Activated CD4-positive, alpha-beta T cell treated with anti-CD3 and anti-CD28 coated beads, Interleukin-10, Interleukin-2, amounts not matched to agents 100 ng/mL and 50 ng/mL, durations not matched to agents 16 hours and 8 hours (primary cell): ENCODE measurements at places on chromosomes 12 and 14.

GRCh38 chr14:102654298-102654697 lies 61.8 kb downstream of the RCOR1 start:
- DNase-seq, result peak; percentile 24

GRCh38 chr12:102933168-102933567 lies 16.1 kb upstream of the PAH start:
- DNase-seq, result no peak

DNA sequence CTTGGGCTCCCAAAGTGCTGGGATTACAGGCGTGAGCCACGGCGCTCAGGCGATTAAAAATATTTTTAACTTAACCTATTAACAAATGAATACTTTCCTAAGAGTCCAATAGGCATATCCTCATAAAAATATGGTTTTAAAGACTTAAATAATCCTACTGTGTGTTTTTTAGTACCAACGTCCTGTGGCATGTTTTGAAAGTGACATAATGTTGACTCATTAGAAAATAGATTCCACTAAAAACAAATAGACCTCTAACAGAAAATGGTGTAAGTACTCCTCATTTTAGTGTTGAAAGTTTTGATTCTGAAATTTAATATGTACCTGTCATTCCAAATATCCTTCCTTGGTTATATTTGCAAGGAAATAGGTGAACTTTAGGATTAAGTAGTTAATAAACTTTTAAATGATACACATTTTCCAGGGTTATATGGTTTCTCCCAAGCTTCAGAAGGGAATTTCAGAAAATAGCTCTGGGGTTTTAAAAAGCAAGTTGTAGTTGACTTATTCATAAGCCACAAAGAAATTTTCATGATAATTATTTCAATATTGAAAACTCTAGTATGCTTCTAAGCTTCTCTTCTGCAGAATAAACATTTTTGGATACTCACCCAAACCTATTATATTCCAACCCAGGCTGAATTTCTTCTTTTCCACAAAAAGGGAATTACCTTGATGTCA lies 12.1 kb upstream of the LUM start:
- no peak for DNase-seq

DNA sequence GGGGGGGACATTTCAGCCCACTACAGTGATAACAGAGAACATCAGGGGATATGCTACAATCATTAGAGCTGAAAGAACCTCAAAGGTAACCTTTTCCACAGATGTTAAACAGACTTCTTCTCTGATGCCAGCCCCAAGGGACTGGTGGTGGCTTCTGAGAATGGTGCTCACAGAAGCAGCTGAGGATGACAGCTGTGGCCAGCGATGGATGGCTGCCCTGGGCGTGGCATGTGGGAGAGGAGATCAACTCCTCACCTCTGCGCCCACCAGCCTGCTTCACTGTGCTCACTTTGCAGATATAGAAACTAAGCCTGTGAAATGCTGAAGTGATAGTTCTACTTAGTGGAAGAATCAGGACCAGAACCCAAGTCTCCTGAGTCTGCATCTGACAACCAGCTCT lies 33.0 kb downstream of the FOXN3 start:
- DNase-seq, result no peak

DNA sequence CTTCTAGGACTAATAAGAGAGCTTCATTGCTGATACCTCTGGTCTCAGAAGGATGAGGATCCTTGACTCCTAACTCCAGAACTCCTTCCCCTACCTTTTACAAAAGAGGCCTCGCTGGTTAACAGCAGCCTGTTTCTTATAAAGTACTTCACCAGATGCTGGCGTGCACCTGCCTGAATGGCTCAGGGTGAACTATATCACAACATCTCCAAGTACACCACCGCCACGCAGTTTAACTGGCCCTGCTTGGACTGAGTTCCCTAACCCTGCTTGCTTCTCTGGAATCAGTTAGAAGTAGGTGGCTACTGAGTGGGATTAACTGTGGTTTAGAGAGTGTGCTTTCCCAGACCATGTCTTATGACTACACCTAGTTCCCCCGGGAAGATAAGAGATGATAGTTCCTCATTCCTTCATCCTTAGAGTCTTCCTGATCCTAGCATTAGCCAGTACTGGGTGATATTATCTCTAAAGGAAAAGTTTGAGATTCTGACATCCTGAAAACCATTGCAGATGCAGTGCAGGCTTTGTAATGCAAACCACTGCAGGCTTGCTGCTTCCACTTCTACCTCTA lies 3.0 kb downstream of the FOXJ2 start:
- DNase-seq, result no peak

DNA sequence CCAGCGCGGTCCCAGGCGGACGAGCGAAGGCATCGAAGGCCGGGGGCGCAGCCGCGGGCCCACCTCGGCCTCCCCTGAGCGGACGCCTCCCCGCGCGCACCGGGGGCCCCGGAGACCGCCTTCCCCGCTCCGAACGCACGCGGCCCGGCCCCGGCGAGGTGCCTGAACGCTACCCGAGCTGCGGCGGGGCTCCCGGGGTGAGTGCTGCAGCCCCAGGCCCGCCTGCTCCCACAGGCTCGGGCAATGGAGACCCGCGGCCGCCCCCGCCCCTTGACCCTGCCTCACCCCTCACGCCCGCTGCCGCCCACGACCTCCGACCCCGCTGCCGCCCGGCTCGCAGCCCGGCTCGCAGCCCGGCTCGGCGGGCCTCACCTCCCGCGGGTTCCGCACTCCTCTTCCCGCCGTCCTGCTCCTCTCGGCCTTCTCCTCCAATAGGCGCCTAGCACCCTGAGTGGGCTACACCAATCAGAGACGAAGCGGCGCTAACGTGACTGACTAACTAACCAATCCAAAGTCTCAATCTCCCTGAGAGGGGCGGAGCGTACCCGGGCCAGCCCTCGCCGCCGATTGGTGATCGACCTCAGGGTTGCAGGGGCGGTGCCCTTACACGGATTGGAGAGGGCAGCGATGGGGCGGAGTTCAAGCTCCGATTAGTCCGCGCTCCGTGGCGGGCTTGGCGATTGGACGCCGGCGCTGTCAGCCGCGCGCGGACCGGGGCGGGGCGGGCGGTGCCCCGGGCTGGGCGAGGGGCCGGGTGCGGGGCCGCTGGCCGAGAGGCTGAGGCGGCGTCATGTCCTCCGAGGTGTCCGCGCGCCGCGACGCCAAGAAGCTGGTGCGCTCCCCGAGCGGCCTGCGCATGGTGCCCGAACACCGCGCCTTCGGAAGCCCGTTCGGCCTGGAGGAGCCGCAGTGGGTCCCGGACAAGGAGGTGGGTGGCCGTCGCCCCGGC lies at the start of the genes XRCC3 and ZFYVE21:
Gene XRCC3, minus strand, starts transcription at position 400 of the 949 bp plus-strand sequence. CDS start 4,364 bp downstream, outside the sequence.
Gene ZFYVE21, plus strand, starts transcription at position 759 of the 949 bp plus-strand sequence. Its CDS starts 32 bp downstream, at position 791.
- peak; percentile 100 for DNase-seq

DNA sequence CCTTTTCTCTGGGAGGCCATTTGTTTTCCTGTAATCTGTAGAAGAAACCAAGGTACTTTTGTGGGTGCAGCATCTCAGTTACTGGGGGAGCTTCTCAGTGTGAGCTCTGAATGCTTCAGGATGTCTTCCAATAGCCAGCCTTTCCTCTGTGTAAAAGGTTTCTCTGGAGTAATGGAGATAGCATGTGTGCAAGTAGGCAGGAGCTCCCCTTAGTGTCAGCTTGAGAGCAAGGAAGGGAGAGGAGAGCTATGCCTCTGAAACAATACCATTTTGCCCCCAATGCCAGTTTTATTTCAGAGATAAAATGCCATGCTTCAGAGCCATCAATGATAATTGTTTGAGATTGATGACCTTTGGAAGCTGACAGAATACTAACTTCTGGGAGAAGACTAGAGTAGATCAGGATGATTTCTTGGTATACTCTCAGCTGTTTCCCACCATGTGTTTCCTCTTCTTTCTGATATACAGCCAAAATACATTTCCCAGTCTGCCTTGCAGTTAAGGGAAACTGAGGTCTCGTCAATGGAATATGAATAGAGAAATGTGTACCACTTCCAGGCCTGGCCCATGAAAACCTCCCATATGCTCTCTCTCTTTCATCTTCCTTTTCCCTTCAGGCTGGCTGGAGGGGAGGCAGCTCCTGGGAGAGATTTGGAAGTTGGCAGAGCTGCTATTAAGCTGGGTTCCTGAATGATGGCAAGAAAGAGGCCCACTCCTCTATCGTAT lies 125.7 kb downstream of the CRADD start:
- DNase-seq, result no peak

GRCh38 chr14:56702515-56702914 lies 107.8 kb downstream of the OTX2 start:
- DNase-seq, result no peak

DNA sequence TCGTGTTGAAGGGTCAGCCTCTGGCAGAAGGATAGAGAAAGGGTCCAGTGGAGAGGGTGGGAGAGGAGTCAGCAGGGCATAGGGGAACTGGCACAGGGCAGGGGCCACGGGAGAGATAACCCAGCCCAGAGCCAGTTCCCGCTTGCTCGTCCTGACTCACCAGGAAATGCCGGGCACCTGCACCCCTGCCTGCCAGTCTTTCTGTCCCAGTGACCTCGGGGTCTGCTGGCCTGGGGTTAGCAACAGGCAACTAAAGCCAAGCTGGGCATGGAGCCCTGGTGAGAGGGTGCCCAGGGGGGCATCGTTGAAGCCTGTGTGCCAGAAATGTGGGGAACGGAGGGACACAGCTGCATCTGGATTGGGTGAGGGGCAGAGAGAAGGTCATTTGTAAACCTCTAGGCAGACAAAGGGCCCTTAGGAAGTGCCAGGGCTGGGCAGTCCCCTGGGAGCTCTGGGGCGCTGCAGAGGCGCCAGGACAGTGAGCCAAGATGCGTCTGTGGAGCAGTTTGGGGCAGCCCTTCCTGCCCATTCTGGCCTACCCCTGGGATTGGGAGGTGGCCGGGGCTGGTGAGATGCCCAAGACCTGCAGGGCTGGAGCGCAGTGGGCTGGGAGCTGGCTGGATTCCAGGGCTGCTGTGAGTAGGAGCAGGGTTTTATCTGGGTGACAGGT lies 5.5 kb downstream of the TNFAIP2 start:
- no peak for DNase-seq

DNA sequence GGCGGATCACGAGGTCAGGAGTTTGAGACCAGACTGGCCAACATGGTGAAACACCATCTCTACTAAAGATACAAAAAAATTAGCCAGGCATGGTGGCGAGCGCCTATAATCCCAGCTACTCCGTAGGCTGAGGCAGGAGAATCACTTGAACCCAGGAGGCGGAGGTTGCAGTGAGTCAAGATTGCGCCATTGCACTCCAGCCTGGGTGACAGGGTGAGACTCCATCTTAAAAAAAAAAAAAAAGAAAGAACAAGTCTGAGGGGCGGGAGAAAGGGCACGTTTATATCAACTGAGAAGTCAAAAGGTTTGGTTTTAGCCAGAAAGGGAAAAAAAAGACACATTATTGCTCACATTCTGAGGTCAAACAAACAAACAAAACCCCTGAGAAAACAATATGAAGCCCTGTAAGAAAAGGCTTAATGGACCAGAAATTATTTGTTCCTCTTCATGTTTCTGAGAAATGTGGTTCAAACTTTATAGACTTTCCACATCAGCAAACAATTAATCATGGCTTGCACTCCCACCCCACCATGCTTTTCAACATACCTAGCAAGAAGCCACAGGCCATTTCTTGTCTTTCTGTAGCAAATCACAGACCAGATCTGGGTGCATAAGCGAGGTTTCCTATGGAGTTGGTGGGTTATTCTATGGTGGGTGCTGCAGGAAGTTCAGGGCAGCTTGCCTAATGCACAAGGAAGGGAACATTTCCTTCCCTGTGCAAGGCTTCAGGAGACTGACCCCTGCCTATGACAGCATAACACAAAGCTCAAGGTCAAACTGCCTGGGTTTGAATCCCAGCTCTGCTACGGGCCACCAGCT lies 80.1 kb downstream of the SSPN start:
- DNase-seq, result no peak

- no peak for DNase-seq
Observed at GRCh38 chr12:22573181-22573580, 28.8 kb upstream of the C2CD5 start.

- no peak for DNase-seq
Observed at GRCh38 chr12:53659011-53659551, 16.8 kb downstream of the ATP5MC2 start.

GRCh38 chr14:39102265-39102968 lies 618 bp downstream of the SEC23A start:
- DNase-seq, result peak; percentile 22

GRCh38 chr14:23358553-23359166 lies 6.0 kb upstream of the SLC22A17 start:
- no peak for DNase-seq

- no peak for DNase-seq
Observed at GRCh38 chr12:117622741-117623140, 261.3 kb upstream of the NOS1 start.

DNA sequence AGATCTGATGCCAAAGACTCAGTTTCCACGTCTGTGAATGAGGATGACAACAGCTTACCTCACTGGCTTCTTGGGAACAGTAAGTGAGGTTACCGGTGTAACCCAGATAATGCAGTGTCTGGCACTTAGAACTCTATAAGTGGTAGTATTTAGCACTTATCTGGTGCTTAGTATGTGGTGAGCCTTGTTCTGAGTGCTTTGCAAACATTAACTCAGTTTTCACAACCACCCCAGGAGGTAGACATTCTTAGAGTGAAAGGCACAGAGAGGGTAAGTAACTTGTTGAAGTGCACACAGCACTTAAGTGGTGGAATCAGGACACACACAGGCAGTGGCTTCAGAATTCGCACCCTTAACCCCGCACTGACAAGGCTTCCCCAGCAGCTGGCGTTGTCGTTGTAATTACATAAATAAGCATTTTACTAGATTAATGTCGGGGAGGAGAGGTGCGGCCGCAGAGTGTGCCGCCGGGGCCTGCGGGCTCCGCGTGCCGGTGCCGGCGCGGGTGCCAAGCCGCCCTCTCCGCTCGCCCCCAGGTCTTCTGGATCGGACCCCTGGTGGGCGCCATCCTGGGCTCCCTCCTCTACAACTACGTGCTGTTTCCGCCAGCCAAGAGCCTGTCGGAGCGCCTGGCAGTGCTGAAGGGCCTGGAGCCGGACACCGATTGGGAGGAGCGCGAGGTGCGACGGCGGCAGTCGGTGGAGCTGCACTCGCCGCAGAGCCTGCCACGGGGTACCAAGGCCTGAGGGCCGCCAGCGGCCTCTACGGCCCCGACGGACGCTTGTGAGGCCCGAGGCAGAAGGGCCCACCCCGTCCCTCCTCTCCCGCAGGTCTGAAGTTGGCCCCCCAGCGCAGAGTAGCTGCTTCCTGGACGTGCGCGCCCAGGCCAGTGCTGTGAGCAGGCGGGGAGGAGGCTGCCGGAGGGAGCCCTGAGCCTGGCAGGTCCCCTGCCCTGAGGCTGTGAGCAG lies 4.6 kb downstream of the AQP2 start:
- no peak for DNase-seq

DNA sequence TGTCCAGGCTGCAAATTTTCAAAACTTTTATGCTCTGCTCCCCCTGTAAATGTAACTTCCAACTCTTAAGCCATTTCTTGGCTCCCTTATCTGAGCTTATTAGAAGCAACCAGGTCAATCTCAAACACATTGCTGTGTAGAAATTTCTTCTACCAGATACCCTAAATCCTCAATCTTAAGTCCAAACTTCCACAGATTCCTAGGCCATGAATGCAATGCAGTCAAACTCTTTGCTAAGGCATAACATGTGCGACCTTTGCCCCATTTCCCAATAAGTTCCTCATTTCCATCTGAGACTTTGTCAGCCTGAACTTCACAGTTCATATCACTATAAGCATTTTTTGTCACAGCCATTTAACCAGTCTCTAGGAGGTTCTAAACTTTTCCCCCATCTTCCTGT lies 64.5 kb downstream of the TMTC3 start:
- no peak for DNase-seq
